ENCODE measurements at places on chromosomes 4 and X.
A peak's percentile ranks its signal among the peaks of the same experiment; 100 is the strongest.

DNA sequence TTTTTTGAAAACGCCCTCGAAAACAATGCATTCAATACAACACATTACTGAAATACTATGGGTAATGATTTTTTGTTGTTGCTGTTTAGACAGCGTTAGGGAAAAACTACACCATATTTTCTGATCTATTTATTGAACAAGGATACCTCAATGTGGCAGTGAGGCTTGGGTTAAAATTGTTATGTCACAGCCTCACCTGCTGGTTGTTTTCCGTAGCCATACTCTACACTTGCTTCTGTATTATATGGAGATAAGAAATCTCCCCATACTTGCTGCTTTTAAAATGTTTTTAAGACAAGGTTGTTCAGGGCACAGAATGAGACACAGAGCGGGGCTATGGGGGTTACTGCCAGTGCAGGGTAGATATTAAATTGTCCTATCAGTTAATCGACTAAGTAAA is 221.6 kb upstream of the FTHL17 start:
- DNase-seq: no peak

DNA sequence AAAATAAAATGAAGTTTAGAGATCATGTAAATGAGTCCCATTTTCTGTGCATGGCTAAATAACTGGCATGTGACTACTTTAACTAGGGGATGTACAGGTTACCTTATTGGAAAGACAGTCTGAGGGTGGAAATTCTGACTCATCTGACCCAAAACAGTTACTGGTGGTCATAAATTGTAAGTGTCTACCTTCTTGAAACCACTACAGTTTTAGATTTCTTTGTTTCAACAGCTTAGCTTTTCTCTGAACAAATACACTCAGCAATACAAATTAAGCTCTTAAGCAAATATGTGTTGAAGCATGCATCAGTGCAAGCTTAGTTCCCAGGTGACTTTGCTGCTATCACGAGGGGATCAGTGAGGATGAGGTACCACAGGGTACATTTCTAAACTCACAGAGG is 60.7 kb upstream of the PGM2 start:
- no peak for DNase-seq

GRCh38 chrX:50779694-50780093 is 34.3 kb downstream of the SHROOM4 start:
- no peak for DNase-seq

DNA sequence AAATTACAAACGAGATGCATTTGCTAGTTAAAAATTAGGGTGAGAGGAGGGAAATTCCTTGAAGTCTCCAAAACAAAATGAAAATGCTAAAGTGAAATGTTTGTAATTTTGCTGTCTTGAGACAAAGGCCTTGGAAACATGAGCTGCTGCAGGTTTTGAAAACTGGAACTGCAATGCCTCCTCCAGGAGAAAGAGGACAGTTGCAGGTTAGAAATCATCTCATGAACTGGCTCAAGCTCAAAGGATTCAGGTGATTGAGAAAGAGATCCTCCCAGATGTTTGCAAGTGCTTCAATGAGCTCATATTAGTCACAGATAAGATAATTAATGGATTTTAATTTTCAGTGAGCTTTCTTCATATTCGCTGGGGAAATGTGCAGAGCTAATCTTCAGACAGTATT is 32.4 kb downstream of the SMPX start:
- no peak for DNase-seq

GRCh38 chr4:26035921-26036320 is 121.9 kb downstream of the SMIM20 start:
- DNase-seq: no peak

DNA sequence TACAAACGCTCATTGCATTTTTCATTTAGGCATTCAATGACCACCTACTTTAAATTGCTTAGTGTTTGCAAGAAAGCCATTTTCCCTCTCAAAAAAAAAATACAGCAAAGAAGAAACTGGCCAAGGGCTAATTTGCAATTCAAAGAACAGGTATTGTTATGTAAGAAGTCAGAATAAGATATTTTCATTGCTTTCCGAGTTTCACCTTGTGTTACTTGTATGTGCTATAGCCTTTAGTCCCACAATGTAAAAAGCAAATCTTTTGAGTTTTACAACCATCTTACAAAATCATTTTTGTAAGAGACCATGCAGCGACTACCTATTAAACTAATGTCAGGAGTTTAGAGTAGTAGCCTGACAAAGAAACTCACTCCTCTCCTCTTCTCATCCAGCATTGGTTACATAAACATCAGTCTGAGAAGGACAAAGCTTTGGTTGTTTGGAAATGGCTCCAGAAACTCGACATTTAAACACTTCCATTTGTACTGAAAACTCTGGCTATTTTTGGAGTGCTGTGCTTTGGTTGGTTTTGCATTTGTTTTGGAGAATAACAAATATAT is 15.3 kb downstream of the TENM3 start:
- no peak for DNase-seq

DNA sequence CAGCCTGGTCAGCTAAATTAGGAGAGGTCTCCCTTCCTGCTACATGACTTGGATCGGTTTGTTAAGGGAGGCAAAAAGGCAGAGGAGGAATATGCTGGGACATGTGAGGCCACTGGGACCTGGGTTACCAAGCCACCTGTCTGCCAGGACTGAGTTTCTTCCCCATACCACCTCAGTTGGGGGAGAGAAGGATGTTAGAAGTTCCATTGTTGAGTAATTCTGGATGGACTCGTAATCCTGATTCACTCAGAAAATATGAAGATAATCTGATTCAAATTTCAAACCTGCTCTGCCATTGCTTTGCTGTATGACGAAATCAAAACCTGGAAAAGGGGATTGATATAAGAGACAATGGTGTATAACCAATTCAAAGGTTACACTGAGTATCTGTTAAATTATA is 97.4 kb upstream of the S100G start:
- no peak for DNase-seq

DNA sequence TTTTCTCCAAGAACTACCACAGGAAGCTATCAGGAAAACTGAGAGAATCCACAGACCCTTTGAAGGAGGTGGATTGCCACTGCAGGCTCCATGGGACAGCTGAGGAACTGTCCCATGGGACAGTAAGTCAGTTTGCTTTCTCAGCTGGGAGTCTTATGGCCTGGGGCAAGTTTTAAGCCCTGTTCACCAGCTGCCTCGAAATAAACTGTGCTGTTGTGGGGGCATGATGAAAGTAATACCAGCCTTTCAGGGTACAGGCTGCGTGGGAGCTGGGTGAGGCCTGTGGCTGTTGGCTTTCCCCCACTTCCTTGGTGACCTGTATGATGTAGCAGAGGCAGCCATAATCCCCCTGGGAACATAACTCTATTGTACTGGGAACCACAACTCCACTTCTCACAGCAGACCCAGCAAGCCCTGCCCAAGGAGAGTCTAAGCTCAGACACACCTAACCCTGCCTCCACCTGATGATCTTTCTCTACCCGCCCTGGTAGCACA is 452.1 kb downstream of the STPG2 start:
- DNase-seq: no peak

DNA sequence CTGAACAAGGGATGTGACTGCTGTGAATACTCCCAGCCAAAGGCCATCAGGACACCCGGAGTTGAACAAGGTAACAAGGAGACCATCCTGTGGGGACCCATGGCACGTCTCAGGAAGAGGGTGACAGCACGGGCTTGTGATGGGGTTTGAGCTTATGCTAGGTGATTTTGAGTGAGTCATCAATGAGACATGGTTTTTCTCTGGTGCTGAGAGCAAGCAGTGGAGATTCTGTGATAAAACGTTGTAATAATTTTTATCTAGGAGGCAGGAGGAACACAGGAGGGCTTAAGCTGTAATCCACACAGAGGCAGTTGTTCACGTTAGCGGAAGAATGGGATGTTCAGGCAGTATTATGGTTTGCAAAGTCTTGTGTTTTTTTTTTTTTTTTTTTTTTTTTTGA is 36.0 kb downstream of the TRIML1 start:
- DNase-seq: no peak

GRCh38 chr4:112277705-112278448 is 7.8 kb downstream of the TIFA start:
- no peak for DNase-seq

GRCh38 chr4:139484783-139485311 is 30.9 kb downstream of the RAB33B start:
- DNase-seq: no peak

GRCh38 chr4:184911310-184911709 is 85.5 kb upstream of the ACSL1 start:
- no peak for DNase-seq

- no peak for DNase-seq
Observed at GRCh38 chr4:3375688-3376087, 66.1 kb upstream of the HGFAC start.

DNA sequence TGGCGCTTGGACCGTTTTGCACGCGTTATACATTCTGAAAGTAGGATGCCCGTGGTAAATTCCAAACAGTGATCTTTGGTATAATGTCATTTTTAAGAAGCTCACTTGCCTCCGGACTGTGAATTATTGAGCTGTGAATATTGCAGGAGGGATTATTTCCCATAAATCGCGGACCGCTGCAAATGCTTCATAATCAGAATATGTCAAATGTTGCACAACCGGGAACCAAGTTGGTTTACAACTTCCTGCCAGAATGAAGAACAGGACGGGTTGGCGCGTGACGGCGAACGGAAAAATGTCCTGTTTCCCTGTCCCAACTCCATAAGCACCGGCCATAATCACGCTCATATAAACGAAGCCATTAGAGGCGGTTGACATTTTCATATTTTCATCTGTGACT is 67.6 kb downstream of the SHOX start:
- no peak for DNase-seq

- no peak for DNase-seq
Observed at GRCh38 chr4:101283434-101283833, 63.9 kb downstream of the PPP3CA start.

- peak; percentile 80 for DNase-seq
Observed at GRCh38 chr4:182143822-182144625, 99.2 kb upstream of the TENM3 start.

DNA sequence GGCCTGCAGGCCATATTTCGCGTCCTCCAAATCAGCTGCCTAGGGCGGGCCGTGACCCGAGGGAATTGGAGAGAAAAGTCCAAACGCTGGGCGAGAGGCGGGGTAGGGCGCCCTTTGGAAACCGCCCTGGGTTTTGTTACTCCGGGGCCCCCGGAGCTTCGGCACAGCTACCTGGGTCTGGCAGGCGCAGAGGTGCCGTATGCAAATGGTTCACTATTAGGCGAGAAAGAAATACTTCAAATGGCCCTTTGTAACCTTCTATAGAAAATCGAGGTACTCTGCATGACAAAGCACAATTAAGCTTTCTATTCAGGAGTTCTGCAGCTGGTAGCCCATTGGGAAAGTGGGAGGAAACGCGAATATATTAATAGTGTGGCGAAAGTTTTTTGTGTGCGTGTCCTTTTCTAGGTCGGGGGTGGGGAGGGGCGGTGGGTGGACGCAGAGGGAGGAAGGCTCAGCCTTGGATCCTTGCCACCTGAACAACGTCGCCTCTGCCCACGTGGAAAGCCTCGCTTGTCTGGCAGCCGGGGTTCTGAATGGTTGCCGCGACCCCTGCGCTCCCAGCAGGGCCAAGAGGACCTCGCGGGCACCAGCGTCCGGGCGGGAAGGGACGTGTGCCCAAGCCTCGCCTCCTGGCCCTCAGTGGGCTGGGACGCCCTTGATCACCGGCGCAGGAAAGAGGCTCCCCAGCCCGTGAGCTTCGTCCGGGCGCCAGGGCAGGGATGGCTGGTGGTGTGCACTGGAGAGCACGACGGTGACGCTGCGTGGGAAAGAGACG is 9.5 kb downstream of the GSX2 start:
- DNase-seq: no peak

GRCh38 chr4:183396227-183396637 is 48.2 kb upstream of the CDKN2AIP start:
- no peak for DNase-seq

DNA sequence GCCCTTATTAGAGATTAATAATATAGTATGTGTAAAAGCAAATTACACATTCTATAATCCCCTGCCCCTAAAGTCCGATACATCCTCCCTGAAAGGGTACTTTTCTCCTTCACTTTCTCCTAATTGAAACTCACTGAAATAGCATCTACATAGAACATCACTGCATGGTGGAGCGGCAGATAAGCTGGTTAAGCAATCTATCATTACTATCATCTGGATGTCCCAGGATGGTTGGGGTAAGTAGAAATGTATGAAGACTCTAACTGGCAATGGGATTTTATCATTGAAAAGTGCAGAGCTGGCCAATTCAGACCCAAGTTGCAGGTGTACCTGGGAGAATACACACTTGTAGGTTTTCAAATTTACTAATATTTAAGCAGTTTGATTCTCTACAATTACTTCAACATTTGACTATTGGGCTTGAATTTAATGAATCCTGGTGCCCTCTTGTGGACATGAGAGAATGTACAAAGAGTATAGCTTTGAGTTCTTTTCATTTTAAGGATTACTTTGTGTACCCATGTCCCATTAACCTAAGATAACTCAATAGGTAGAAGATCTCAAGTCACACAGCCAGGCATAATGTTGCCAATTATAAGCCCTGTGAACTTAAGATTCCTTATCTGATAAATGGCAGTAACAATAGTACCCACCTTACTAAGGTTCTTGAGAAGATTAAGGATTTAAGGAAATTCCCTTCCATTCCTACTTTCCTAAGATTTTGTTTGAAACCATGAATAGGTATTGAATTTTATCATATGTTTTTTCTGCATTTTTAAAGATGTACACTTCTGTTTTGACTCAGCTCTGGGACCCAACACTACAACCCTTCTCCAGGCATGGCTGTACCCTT is 69.8 kb downstream of the SHROOM3 start:
- peak; percentile 55 for DNase-seq

- DNase-seq: no peak
Observed at GRCh38 chr4:94177822-94178221, 29.8 kb upstream of the SMARCAD1 start.

GRCh38 chrX:7068939-7069367 is 78.6 kb upstream of the STS start:
- DNase-seq: no peak

GRCh38 chr4:11297201-11297600 is 131.5 kb downstream of the HS3ST1 start:
- no peak for DNase-seq

GRCh38 chrX:123298026-123298425 is 113.9 kb downstream of the GRIA3 start:
- DNase-seq: no peak

GRCh38 chr4:154305616-154306015 is 186.0 kb downstream of the DCHS2 start:
- DNase-seq: no peak

DNA sequence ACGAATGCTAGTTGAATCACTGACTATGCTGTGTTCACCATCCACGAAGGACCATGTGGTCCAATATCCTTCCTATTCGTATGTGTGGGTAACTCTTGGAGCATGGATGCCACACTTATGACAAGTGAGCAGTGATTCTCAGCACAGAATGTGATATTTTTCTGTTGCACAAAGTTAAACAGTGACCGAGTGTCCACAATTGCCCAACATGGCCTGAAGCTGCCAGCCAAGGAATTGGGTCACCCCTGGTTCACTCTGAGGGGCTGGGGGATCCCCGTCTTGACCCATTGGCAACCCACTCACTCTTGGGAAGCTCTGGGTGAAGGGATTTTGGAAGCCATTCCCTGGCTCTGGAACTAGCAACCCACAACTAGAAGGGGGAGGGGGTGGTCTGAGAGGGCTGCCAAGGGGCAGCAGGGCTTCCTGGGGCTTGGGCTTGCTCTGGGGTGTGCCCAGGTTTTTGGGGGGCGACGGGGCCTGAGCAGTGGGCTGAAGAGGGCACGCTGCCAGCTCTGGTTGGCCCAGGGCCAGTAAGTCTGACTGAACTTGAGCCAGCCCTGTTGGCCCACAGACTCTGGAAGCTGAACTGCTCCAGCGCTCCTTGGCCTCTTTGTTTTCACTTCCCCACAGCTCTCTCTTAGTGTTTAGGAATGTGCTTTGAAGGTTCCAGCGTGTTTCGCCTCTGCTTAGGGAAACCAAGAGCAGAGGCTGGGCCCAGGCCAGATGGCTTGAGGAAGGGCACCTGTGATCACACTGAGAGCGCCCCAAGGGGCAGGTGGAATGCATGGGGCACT is 43.1 kb upstream of the BCOR start:
- DNase-seq: no peak

All from renal pelvis (tissue), 12 donors.